MCF 10A (cell line): ENCODE measurements at places on chromosomes 3 and 15. TPM values are rescaled to one million over a fixed set of nuclear protein-coding genes. Genes with fewer than 3 reads are reported as not detected.

GRCh38 chr3:185335799-185336198 is 27.1 kb upstream of the MAP3K13 start:
- no peaks in the 10 kb centered on the region for H3K27me3 ChIP-seq
- H3K4me1 ChIP-seq: peaks cover 25% of the 10 kb centered on the region
- H3K4me3 ChIP-seq: no peak overlapping the region
- DNase-seq: peak; percentile 80
- H3K27ac ChIP-seq: peak overlapping the region; percentile 78
- no peaks in the 10 kb centered on the region for H3K36me3 ChIP-seq

Gene SUCLG2
- total RNA-seq: 39.1 and 55.6 TPM in 2 replicates

DNA sequence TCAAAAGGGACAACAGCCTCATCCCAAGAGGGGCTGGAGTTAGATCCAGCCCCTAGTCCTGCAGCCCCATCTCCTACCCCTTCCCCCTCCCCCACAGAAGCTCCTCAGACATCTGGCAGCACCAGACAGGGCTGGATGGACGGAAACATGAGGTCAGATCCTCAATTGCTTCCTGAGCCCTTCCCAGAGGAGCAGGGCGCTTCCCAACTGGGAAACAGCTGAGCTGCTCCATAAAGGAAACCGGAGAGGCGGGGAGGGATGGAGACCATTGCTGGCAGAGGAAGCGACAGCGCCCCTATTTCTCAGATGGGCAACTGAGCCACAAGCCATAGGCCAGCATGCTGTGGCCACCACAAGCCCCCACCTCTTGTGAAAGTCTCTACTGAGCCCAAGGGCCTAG is 18.3 kb upstream of the CYP11A1 start:
- H3K4me1 ChIP-seq: peaks cover 17% of the 10 kb centered on the region
- H3K36me3 ChIP-seq: no peaks in the 10 kb centered on the region
- no peaks in the 10 kb centered on the region for H3K27me3 ChIP-seq
- H3K4me3 ChIP-seq: no peak overlapping the region

DNA sequence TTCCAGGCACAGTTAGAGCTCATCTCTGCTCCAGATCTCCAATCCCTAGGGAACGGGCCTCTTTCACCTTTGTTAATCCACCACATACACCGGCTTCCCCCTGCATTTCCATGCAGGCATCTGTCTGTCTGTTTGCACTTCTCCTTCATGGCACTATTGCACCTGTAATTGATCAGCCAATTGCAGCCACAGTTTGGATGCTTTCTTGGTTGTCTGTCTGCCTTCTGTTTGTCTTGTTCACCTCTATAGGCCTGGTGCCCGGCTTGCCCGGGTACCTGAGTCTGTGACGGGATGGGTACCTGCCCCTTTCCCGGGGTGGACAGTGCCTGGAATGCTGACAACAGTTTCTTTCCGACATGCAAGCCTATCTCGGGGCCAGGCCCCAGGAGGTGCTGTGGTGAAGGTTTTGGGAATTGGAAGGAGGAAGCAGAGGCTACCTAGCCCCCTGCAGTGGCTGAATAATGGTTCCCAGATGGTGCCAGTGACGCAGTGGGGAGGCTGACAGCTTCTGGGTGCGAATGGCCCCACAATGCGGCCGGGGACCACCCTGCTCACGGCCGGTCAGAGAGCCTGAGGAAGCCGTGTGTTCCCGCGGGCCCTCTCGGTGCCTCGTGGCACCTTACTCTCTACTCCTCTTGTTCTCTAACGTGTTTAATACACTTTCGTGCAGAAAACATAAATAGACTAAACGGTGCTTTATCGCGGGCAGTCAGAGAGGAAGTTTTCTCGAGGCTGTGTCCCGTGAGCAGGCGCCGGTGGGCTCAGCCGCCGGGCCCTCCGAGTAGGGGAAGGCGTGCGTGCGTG is 31.3 kb upstream of the RAB6B start:
- no peak overlapping the region for H3K27ac ChIP-seq
- H3K36me3 ChIP-seq: no peaks in the 10 kb centered on the region
- H3K4me3 ChIP-seq: no peak overlapping the region
- no peak for DNase-seq
- H3K27me3 ChIP-seq: peaks cover 21% of the 10 kb centered on the region

- peaks cover 12% of the 10 kb centered on the region for H3K4me1 ChIP-seq
- no peak overlapping the region for H3K27ac ChIP-seq
- DNase-seq: peak; percentile 65
- peak overlapping the region; percentile 40 for H3K4me3 ChIP-seq
- no peaks in the 10 kb centered on the region for H3K36me3 ChIP-seq
Observed at GRCh38 chr15:31867536-31868442, 162.5 kb upstream of the CHRNA7 start.

- no peaks in the 10 kb centered on the region for H3K36me3 ChIP-seq
- H3K4me1 ChIP-seq: peaks cover 11% of the 10 kb centered on the region
- no peak overlapping the region for H3K4me3 ChIP-seq
- no peaks in the 10 kb centered on the region for H3K27me3 ChIP-seq
Observed at GRCh38 chr3:118425272-118425837, 609.3 kb downstream of the IGSF11 start.

Gene TSPAN3
- total RNA-seq: 96.6 and 96.8 TPM in 2 replicates

Gene HRH1
- 11.0 and 14.8 TPM in 2 replicates for total RNA-seq

Gene DAZL
- total RNA-seq: not detected in 2 replicates

GRCh38 chr15:92733090-92733933 is 77.7 kb upstream of the FAM174B start:
- peak overlapping the region; percentile 68 for H3K4me3 ChIP-seq
- H3K36me3 ChIP-seq: no peaks in the 10 kb centered on the region
- no peak overlapping the region for H3K27ac ChIP-seq
- no peak for DNase-seq
- no peaks in the 10 kb centered on the region for H3K4me1 ChIP-seq

- H3K36me3 ChIP-seq: no peaks in the 10 kb centered on the region
- H3K27me3 ChIP-seq: peaks cover 11% of the 10 kb centered on the region
- H3K4me3 ChIP-seq: no peak overlapping the region
- no peaks in the 10 kb centered on the region for H3K4me1 ChIP-seq
Observed at GRCh38 chr3:131735116-131735515, 232.3 kb upstream of the MRPL3 start.

- DNase-seq: no peak
- H3K27ac ChIP-seq: peak overlapping the region; percentile 90
- H3K36me3 ChIP-seq: no peaks in the 10 kb centered on the region
- no peak overlapping the region for H3K4me3 ChIP-seq
- peaks cover 34% of the 10 kb centered on the region for H3K4me1 ChIP-seq
Observed at GRCh38 chr3:155231792-155232191, 61.7 kb downstream of the STRIT1 start.

DNA sequence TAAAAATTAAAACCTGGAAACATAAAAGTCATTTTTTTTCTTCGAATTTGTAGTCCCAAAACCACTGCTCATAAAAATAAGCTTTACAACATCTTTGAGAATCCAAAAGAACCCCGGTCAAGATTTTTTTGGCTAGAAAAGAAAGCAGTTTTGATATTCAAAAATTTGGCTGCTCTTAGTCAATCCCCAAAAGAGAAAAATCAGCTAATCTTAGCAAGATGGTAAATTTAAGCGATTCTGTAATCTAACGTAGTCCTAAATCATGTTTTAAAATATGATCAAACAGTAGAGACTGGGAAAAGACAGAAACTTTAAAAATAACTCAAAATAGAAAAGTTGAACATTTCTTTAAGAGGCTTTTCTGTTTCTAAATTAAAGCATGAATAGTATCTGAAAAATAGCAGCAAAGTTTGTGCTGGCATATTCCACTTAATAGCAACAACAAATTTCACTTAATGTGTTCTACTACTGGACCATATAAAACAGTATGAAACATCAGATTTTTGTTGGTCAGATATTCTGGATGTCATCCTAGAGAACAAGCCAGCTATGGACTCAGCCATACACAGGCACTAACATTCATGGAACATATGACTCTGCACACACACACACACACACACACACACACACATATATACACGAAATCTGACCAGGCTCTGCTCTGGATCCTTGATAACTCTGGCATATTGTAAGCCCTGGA is 19.1 kb upstream of the NR2F2 start:
- no peaks in the 10 kb centered on the region for H3K27me3 ChIP-seq
- H3K27ac ChIP-seq: no peak overlapping the region
- peaks cover 15% of the 10 kb centered on the region for H3K4me1 ChIP-seq
- no peak overlapping the region for H3K4me3 ChIP-seq
- no peak for DNase-seq
- no peaks in the 10 kb centered on the region for H3K36me3 ChIP-seq

Gene CD200R1
- total RNA-seq: not detected in 2 replicates

Gene TEX55
- not detected in 2 replicates for total RNA-seq

DNA sequence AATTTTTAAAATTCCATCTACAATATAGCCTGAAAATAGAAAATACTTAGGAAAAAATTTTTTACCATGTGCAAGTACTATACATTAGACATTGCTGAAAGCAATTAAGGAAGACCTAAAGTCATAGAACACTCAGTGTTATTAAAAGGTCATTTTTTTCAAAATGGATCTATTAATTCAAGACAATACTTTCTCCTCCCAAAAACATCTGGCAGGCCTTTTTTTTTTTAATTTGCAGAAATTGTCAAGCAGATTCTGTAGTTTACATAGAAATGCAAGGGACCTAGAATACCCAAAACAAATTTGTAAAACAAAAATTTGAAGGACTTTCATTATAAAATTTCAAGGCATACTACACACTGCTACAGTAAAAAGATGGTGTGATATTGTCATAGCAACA is 238.4 kb upstream of the VEPH1 start:
- peaks cover 12% of the 10 kb centered on the region for H3K4me1 ChIP-seq
- no peak overlapping the region for H3K4me3 ChIP-seq
- DNase-seq: no peak
- no peaks in the 10 kb centered on the region for H3K27me3 ChIP-seq

Gene THSD4
- 36.3 and 38.2 TPM in 2 replicates for total RNA-seq

GRCh38 chr3:162546910-162547309 is 1050.3 kb downstream of the OTOL1 start:
- no peak for DNase-seq
- H3K36me3 ChIP-seq: no peaks in the 10 kb centered on the region
- no peak overlapping the region for H3K4me3 ChIP-seq
- H3K27ac ChIP-seq: no peak overlapping the region
- H3K4me1 ChIP-seq: no peaks in the 10 kb centered on the region

- DNase-seq: no peak
- H3K27ac ChIP-seq: no peak overlapping the region
- peaks cover 9% of the 10 kb centered on the region for H3K4me1 ChIP-seq
- no peaks in the 10 kb centered on the region for H3K27me3 ChIP-seq
Observed at GRCh38 chr3:149975919-149976318, 5.2 kb upstream of the PFN2 start.

Gene KBTBD8
- 1.7 and 4.3 TPM in 2 replicates for total RNA-seq

GRCh38 chr15:27669641-27670040 is 429.5 kb downstream of the OCA2 start:
- H3K4me1 ChIP-seq: no peaks in the 10 kb centered on the region
- no peaks in the 10 kb centered on the region for H3K36me3 ChIP-seq
- no peaks in the 10 kb centered on the region for H3K27me3 ChIP-seq
- H3K4me3 ChIP-seq: no peak overlapping the region
- no peak for DNase-seq
